ENCODE measurements at places on chromosomes 11 and 22. TPM values are rescaled to one million over a fixed set of nuclear protein-coding genes. Genes with fewer than 3 reads are reported as not detected.
A peak's percentile ranks its signal among the peaks of the same experiment; 100 is the strongest.

DNA sequence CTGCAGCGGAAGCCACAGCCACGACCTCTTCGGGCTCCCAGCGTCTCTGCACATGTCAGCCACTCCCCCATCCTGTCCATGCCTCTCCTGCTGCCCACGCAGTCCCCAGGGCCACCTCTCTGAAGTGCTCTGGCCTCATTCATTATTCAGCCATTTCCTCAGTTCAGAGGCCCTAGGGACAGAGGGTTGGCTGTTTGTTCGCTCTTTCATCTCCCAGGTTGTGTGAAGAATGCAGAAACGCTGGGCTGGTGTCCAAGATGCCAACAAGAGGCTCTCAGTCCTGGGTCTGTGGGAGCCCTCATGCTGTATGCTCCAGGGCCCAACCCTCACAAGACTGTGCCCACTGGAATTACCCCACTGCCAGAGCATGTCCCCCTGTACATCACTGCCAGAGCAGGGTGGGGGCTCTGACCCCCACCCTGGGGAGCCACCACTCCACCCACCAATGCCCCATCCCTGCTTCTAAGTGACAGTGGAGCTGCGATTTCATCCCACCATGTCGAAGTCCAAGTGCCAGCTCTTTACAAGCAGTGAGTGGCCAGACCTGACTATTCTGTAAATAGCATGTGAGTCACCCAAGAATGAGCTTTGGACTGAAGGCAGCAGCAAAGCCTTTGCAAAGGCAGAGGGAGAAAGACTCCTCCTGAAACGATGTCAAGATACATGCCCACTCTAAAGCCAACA, 209.6 kb downstream of the BUD13 start:
- no peak for DNase-seq
- H3K27ac ChIP-seq = no peak overlapping the region
- H3K27me3 ChIP-seq = no peaks in the 10 kb centered on the region
- no peaks in the 10 kb centered on the region for H3K4me1 ChIP-seq
- H3K36me3 ChIP-seq = no peaks in the 10 kb centered on the region
- no peak overlapping the region for H3K4me3 ChIP-seq

GRCh38 chr11:98059488-98059887, 961.3 kb upstream of the CNTN5 start:
- H3K27me3 ChIP-seq = no peaks in the 10 kb centered on the region
- no peak overlapping the region for H3K4me3 ChIP-seq
- no peaks in the 10 kb centered on the region for H3K36me3 ChIP-seq

The PNPLA5 gene
- total RNA-seq = not detected

The STK33 gene
- 0.24 TPM for total RNA-seq

The AP5B1 gene
- 13.9 TPM for total RNA-seq

GRCh38 chr22:40238425-40239344, 61.0 kb downstream of the TNRC6B start:
- H3K27ac ChIP-seq = no peak overlapping the region
- no peaks in the 10 kb centered on the region for H3K27me3 ChIP-seq
- H3K4me3 ChIP-seq = no peak overlapping the region
- H3K36me3 ChIP-seq = peaks cover under 1% of the 10 kb centered on the region

DNA sequence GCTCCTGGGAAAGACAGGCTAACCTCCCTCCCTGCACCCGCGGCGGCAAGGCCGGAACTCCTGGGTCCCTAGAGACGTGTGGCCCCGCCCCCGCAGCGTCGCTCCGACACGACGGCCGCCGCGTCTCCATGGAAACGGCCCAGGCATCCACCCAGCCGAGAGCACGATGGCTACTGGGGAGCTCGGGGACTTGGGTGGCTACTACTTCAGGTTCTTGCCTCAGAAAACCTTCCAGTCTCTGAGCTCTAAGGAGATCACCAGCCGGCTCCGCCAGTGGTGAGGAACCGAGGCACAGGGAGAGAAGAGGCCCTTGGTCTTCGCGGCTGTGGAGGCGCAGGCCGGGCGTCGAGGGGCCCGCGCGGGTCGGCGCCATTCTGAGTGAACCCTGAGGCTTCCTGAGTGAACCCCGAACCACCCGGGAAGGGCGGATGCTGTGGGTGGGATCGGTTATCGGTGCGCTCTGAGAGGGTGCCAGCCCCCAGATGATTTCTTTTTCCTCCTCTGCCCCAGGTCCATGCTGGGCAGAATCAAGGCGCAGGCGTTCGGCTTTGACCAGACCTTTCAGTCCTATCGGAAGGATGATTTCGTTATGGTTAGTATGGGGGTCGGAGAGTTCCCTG, at the start of gene CFAP300:
Gene CFAP300, plus strand, starts transcription at position 133 of the 620 bp plus-strand sequence. Its CDS starts 34 bp downstream, at position 167.
- peaks cover 7% of the 10 kb centered on the region for H3K4me1 ChIP-seq
- peaks cover 21% of the 10 kb centered on the region for H3K27me3 ChIP-seq
- no peaks in the 10 kb centered on the region for H3K36me3 ChIP-seq
- H3K4me3 ChIP-seq = no peak within 1 kb of the TSS
- DNase-seq = peak; percentile 41
- H3K27ac ChIP-seq = no peak within 1 kb of the TSS

DNA sequence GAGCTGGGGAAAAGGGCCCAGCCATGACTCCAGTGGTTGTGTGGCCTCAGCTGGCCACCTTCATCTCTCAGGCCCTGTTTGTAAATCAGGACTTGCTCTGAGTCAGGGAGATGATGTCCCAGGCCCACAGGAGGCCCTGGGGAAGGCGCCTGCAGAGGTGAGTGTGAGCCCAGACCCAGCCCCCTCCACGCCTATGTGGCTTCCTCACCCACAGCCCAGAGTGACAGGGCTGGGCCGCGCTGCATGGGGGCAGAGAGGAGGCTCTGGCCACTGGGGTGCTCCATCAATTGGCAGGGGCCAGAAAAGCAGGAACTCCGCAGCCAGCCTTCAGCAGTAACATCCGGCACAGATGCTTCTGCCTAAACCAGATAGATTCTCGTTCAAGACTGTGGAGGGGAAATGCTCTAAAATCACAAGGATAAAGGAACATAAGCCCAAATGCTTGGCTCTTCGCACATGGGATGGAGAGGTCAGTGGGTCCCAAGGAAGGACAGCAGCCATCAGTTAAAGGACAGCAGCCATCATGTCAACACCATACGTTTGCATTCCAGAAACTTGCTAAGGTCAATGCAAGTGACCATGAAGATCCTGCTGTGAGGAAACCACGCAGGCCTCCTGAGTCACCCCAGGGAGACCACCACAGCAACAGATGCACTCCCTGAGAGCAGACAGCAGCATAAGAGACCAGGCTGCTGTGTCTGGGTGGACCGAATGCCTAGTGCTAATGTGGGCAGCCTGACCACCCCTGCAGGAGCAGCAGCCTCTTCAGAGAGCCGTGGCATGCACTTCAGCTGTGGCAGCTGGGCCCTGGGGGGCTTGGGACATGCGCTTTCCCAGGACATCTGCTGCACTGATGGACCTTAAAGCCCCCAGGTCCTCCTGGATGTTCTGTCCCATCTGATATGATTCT, 28.3 kb downstream of the OSBPL5 start:
- peak; percentile 53 for DNase-seq
- peaks cover 99% of the 10 kb centered on the region for H3K4me1 ChIP-seq
- H3K27ac ChIP-seq = peak overlapping the region; percentile 61
- H3K4me3 ChIP-seq = no peak overlapping the region

DNA sequence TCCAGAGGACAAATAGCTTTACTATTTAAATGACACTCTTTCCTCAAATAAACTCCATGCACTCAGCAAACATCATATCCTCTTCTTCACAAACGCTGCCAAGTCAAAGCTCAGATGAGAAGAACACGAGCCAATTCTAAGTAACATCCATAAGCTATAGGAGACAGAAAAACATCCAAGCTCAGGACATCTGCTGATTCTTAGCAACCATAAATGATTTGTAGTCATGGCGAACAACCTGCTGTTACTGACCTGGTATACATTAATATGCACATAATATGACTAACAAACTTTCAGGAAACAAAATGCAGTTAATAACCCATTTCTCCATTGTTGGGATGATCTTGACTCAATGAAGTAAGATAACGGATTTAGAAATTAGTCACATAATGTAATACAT, 6.7 kb downstream of the GALNT18 start:
- no peak overlapping the region for H3K4me3 ChIP-seq
- DNase-seq = no peak
- H3K27me3 ChIP-seq = peaks cover 7% of the 10 kb centered on the region
- H3K36me3 ChIP-seq = no peaks in the 10 kb centered on the region
- peaks cover under 1% of the 10 kb centered on the region for H3K4me1 ChIP-seq

DNA sequence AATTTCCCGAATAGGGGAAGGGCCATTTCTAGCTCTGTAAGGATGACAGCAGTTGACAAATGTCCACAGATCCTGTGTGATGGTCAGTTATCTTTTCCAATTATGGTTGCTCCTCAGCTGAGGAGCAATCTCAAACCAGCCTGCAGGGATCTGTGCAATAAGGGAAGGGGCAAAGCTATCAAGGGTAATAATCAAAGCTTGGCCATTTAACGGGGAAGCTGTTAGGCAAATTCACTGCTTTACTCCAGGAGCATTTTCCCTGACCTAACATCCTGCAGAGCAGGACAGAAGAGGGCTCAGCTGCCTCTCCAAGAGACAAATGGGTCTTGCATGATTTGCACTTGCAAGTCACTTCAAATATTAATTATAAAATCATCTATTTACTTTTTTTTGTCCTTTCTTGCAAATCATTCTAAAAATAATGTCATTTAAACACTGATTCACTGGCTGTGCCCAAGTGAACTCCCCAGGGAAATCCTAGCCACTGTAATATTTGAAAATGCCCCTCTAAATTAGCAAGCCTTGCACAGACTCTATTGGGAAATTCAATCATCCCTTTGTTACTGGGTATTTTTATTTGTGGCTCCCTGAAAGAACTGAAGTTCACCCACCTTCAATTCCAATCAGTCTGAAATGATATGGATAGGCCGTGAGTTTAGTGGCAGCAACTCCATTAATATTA, 1256.7 kb downstream of the LRRC4C start:
- no peaks in the 10 kb centered on the region for H3K36me3 ChIP-seq
- H3K27me3 ChIP-seq = no peaks in the 10 kb centered on the region
- H3K4me1 ChIP-seq = no peaks in the 10 kb centered on the region
- DNase-seq = no peak
- no peak overlapping the region for H3K27ac ChIP-seq
- no peak overlapping the region for H3K4me3 ChIP-seq

GRCh38 chr11:45106440-45106839, 40.0 kb upstream of the PRDM11 start:
- H3K36me3 ChIP-seq = no peaks in the 10 kb centered on the region
- H3K27me3 ChIP-seq = peaks cover 2% of the 10 kb centered on the region
- H3K4me1 ChIP-seq = peaks cover 15% of the 10 kb centered on the region
- H3K27ac ChIP-seq = no peak overlapping the region
- no peak for DNase-seq

DNA sequence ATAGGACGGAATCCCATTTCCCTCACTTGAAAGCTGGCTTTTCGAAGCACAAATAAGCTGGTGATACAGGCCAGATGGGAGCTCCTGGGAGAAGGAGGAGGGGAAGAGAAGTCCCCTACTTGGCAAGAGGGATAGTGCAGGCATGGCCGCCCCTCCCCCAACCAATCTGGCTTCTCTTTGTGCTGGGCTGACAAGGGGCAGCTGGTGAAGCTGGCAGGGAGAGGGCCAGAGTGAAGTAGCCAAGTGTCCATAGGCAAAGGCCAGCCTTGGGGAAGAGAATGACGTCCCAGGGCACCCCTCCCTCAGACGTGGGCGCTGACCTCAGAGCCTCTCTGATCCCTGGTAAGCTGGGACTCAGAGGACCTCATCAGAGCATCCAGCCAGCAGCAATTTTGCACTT, 78.7 kb upstream of the GRAMD1B start:
- no peaks in the 10 kb centered on the region for H3K27me3 ChIP-seq
- DNase-seq = no peak
- H3K36me3 ChIP-seq = no peaks in the 10 kb centered on the region
- H3K27ac ChIP-seq = no peak overlapping the region
- H3K4me1 ChIP-seq = no peaks in the 10 kb centered on the region

GRCh38 chr11:27926981-27927481, 180.9 kb downstream of the KIF18A start:
- H3K4me3 ChIP-seq = no peak overlapping the region
- no peaks in the 10 kb centered on the region for H3K36me3 ChIP-seq
- H3K27me3 ChIP-seq = no peaks in the 10 kb centered on the region
- no peaks in the 10 kb centered on the region for H3K4me1 ChIP-seq
- H3K27ac ChIP-seq = no peak overlapping the region

DNA sequence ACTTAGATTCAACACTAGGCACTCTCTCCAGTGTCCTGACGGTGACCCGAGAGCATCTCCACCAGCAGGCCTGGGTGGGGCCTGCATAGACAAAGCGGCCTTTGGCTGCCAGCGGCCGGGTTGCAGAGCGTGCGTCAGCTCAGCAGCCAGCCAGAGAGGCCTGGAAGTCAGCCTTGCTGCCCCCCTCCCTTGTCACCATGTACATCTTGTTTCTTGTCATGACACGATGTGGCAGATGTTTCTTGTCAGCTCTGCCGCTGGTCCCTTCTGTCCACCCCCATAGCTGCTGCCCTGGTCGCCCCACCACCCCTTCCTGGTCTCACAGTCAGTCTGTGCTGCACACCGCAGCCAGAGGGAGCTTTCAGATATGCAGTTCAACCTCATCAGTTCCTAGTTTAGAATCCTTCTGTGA, 33.1 kb upstream of the CBX7 start:
- peaks cover 7% of the 10 kb centered on the region for H3K4me1 ChIP-seq
- no peaks in the 10 kb centered on the region for H3K27me3 ChIP-seq
- DNase-seq = no peak

GRCh38 chr11:104011044-104011443, 25.4 kb upstream of the DDI1 start:
- H3K4me3 ChIP-seq = no peak overlapping the region
- no peaks in the 10 kb centered on the region for H3K27me3 ChIP-seq
- no peak overlapping the region for H3K27ac ChIP-seq
- DNase-seq = no peak
- H3K4me1 ChIP-seq = no peaks in the 10 kb centered on the region

- H3K27ac ChIP-seq = no peak overlapping the region
- H3K36me3 ChIP-seq = peaks cover 3% of the 10 kb centered on the region
- no peak for DNase-seq
- no peaks in the 10 kb centered on the region for H3K4me1 ChIP-seq
These were observed 30.1 kb downstream of the TSPAN4 start for GRCh38 chr11:872799-873198.

DNA sequence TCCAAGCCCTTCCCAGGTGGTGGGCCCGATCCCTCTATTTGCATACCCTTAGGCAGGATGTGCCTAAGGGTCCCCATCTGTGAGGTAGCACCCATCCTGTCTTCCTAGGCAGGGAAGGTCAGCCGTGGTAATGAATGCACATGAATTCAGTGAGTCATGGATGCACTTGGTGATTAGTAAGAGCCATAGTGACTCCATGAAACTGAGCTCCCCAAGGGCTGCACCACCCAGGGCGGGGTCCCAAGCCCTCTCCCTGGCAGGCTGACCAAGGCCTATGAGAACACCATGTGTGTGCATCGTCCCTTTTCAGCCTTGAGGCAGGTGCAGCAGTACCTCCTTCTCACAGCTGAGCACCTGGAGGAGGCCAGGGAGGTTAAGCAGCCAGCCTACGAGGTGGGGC, 15.6 kb upstream of the SUSD2 start:
- DNase-seq = no peak
- H3K4me3 ChIP-seq = no peak overlapping the region
- H3K4me1 ChIP-seq = peaks cover 37% of the 10 kb centered on the region

DNA sequence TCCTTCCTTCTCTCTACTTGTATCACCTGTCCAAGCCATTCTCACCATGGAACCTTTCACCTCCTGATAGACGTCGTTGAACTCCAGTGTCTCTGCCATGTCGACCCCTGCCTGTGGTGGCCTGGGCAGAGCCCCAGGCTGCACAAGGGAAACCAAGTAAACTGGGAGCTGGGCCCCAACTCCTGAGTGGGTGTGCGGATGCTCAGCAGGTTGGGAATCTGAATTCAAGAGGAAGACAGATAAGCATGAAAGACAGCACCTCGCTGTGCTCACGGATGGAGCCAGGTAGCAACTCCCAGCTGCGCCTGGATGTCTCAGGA, 709 bp downstream of the SSRP1 start:
- peaks cover 19% of the 10 kb centered on the region for H3K4me1 ChIP-seq
- no peak for DNase-seq
- peaks cover 33% of the 10 kb centered on the region for H3K36me3 ChIP-seq
- peak overlapping the region; percentile 95 for H3K27ac ChIP-seq
- H3K4me3 ChIP-seq = peak overlapping the region; percentile 65
- H3K27me3 ChIP-seq = no peaks in the 10 kb centered on the region

The ARHGEF17 gene
- 0.02 TPM for total RNA-seq
